ENCODE measurements at places on chromosomes 3 and 15. TPM values are rescaled to one million over a fixed set of nuclear protein-coding genes. Genes with fewer than 3 reads are reported as not detected.

GRCh38 chr3:157865352-157866000, 240.7 kb downstream of the SHOX2 start:
- no peak overlapping the region for H3K4me3 ChIP-seq
- H3K27ac ChIP-seq, result no peak overlapping the region
- no peaks in the 10 kb centered on the region for H3K4me1 ChIP-seq
- no peaks in the 10 kb centered on the region for H3K27me3 ChIP-seq
- no peaks in the 10 kb centered on the region for H3K36me3 ChIP-seq

Gene ADGRG7
- polyA plus RNA-seq, result 48.4 TPM

DNA sequence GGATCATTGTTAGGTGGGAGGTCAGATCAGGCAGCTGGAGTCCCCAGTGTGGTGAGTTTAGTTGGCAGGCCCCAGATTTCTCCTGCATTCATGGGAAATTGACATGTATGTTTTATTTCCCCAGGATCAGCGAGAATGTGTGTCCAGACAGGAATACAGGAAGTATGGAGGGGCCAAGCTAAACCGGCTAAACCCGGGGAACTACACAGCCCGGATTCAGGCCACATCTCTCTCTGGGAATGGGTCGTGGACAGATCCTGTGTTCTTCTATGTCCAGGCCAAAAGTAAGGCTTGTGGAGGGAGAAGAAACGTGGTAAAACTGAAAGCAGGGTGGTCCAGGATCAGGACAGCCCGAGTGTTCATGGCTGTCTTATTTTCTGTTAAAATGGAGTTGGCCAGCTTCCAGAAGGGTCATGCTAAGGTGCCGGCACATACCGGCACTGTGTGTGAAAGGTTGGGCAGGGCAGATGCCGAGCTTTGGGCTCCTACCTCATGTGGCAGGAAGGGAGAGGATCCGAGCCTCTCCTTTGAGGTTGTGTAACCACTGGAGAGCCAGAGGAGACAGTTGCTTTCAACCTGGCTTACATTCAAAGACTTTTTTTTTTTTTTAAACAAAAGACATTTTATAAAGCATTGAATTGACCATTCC, 83.1 kb downstream of the PGPEP1L start:
- no peaks in the 10 kb centered on the region for H3K4me1 ChIP-seq
- no peak overlapping the region for H3K4me3 ChIP-seq
- no peak for DNase-seq
- H3K36me3 ChIP-seq, result peaks cover 6% of the 10 kb centered on the region
- H3K27ac ChIP-seq, result no peak overlapping the region
- no peaks in the 10 kb centered on the region for H3K27me3 ChIP-seq

DNA sequence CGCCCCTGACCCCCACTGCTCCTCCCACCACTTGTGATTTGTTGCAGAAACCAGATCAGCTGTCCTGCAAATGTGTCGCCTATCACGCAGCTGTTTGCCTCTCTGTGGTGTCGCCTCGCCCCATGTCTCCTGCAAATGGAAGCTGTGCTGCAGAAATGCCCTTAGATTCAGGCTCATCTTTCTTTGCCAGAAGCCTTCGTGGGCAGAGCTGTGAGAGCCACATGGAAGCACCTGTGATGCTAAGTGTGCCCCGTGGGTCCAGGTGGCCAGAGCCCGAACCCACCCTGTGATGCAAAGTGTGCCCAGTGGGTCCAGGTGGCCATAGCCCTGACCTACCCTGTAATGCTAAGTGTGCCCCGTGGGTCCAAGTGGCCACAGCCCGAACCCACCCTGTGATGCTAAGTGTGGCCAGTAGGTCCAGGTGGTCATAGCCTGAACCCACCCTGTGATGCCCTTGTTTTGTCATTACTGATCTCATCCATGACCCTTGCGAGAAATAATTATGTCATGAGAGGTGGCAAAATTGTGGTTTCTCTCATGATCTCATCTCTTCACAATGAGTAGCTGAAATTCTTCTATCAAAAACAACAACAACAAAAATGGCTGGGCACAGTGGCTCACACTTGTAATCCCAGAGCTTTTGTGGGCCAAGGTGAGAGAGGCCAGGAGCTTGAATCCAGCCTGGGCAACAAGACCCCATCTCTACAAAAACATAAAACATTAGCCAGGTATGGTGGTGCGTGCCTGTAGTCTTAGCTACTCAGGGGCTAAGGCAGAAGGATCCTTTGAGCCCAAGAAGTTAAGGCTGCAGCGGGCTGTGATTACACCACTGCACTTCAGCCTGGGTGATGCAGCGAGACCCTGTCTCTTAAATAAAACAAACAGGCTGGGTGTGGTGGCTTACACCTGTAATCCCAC, 187.4 kb downstream of the GOLGA6L6 start:
- H3K4me3 ChIP-seq, result no peak overlapping the region
- H3K4me1 ChIP-seq, result no peaks in the 10 kb centered on the region
- no peaks in the 10 kb centered on the region for H3K36me3 ChIP-seq
- no peak for DNase-seq

GRCh38 chr3:67245545-67245944, 247.4 kb downstream of the KBTBD8 start:
- H3K4me3 ChIP-seq, result no peak overlapping the region
- no peaks in the 10 kb centered on the region for H3K4me1 ChIP-seq
- H3K36me3 ChIP-seq, result no peaks in the 10 kb centered on the region

DNA sequence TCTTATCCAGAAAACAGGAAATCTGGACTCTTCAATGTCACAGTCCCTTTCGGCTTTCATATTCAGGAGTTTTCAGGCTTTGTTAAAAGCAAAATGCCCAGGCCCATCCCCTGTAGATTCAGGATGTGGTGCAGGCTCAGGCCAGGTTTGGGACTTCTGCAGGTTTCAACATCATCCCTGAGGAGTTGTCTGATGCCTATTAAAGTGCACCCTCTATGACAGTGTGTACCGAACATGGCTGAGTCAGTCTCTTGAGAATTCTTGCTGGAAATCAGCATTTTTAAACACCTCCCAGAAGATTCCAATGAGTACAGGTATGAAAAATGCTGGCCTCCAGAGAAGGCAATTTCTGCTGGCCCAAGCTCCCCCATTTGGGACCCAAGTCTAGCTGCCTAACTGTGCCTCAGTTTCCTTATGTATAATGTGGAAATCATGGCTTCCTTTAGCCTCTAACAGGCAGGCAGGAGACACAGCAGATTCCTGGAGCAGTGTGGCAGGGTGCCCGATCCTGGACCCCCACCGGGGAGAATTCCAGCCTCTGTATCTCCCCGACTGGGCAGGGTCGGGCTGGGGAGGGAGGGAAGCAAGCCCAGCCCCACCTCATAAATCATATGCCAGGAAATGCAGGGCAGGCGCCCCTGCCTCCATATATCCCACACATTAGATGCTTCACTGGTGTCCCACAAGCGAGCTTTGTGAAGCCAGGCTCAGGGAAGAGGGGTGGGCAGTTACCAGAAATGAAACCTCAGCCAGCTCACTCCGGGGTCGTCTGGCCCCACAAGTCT, 44.4 kb upstream of the SLC6A11 start:
- H3K36me3 ChIP-seq, result no peaks in the 10 kb centered on the region
- H3K27me3 ChIP-seq, result no peaks in the 10 kb centered on the region
- H3K4me3 ChIP-seq, result no peak overlapping the region
- no peak for DNase-seq
- H3K27ac ChIP-seq, result no peak overlapping the region

DNA sequence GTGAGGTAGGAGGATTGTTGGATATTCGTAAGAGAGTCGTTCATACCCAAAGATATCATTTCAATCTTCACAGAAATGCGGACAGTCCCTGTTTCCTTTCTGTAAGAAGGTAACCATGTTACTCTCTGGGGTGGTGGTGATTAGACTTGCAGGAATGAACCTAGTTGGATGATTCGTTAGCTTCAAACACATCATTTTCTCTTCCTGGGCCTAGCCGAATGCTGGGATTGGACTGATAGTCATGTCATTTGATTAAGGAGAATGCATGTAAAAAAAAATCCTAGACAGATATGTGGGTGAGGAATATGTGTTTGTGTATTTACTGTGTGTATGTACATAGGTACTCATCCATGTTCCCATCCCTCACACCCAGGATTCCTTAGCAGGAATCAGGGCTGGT, 12.4 kb downstream of the SLCO3A1 start:
- DNase-seq, result no peak
- no peaks in the 10 kb centered on the region for H3K27me3 ChIP-seq

DNA sequence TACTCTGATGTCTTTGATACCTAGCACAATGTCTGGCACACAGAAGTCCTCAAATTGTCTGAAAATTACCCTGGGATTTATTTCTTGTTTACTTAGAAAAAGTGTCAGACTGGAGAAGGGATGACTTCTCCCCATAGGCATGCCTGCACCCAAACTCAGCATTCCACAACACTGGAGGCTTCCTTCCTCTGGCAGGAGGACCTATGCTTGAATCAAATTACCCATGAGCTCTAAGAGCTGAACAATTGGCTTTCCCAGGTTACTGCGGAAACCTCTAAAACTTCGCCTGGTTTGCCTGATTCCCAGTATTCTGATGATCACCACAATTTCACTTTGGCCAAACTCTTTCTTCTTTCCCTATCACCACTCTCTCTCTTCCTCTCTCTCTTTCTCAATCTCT, 217.4 kb downstream of the DIPK2A start:
- DNase-seq, result no peak
- no peaks in the 10 kb centered on the region for H3K27me3 ChIP-seq
- no peak overlapping the region for H3K27ac ChIP-seq
- no peaks in the 10 kb centered on the region for H3K4me1 ChIP-seq

GRCh38 chr3:41125258-41125657, 74.0 kb upstream of the CTNNB1 start:
- no peak for DNase-seq
- H3K36me3 ChIP-seq, result no peaks in the 10 kb centered on the region
- no peaks in the 10 kb centered on the region for H3K27me3 ChIP-seq
- H3K4me1 ChIP-seq, result no peaks in the 10 kb centered on the region

Gene SSUH2
- 15.8 TPM for polyA plus RNA-seq

GRCh38 chr15:34239151-34239808, 14.5 kb downstream of the EMC4 start:
- H3K4me1 ChIP-seq, result no peaks in the 10 kb centered on the region
- no peak overlapping the region for H3K4me3 ChIP-seq
- no peak overlapping the region for H3K27ac ChIP-seq

DNA sequence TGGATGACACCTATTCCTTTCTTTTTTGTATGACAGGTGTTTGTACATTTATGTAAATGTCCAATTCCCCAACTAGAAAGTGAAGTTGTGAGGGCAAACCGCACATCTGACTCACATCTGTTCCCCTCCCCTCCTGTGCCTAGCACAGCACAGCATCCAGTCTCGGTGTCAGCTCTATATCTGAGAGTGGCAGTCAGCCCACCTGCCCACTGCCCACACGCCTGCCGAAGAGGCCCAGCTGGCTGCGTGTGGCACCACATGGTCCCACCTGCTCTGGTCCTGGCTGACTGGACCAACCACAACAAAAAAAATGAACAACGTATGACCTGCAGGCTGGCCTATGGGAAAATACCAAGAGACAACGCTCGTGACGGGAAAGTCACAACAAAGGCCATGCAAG, 62.8 kb downstream of the XXYLT1 start:
- no peak overlapping the region for H3K4me3 ChIP-seq
- DNase-seq, result no peak
- no peaks in the 10 kb centered on the region for H3K27me3 ChIP-seq
- H3K27ac ChIP-seq, result no peak overlapping the region
- no peaks in the 10 kb centered on the region for H3K36me3 ChIP-seq
- peaks cover 8% of the 10 kb centered on the region for H3K4me1 ChIP-seq

Gene DPPA2
- polyA plus RNA-seq, result not detected

DNA sequence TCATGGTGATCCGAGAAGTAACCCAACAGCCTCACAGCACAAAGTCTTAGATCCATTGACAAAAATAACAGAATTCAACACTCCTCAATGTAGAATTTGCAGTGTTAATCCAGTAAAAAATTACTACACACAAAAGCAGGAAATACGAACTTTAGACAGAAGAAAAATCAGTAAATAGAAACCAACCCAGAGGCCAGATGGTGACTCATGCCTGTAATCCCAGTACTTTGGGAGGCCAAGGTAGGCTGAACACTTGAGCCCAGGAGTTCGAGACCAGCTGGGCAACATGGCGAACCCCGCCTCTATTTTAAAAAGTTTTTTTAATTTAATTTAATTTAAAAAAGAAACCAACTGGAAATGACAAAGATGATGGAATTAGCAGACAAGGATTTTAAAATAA, 36.1 kb downstream of the SELENOT start:
- no peaks in the 10 kb centered on the region for H3K4me1 ChIP-seq
- H3K27me3 ChIP-seq, result no peaks in the 10 kb centered on the region
- DNase-seq, result peak; percentile 3

Gene GPD1L
- polyA plus RNA-seq, result 15.0 TPM

GRCh38 chr3:106209482-106209881, 340.7 kb upstream of the CBLB start:
- H3K4me1 ChIP-seq, result peaks cover 3% of the 10 kb centered on the region
- no peaks in the 10 kb centered on the region for H3K27me3 ChIP-seq
- no peaks in the 10 kb centered on the region for H3K36me3 ChIP-seq
- no peak overlapping the region for H3K4me3 ChIP-seq
- no peak for DNase-seq

DNA sequence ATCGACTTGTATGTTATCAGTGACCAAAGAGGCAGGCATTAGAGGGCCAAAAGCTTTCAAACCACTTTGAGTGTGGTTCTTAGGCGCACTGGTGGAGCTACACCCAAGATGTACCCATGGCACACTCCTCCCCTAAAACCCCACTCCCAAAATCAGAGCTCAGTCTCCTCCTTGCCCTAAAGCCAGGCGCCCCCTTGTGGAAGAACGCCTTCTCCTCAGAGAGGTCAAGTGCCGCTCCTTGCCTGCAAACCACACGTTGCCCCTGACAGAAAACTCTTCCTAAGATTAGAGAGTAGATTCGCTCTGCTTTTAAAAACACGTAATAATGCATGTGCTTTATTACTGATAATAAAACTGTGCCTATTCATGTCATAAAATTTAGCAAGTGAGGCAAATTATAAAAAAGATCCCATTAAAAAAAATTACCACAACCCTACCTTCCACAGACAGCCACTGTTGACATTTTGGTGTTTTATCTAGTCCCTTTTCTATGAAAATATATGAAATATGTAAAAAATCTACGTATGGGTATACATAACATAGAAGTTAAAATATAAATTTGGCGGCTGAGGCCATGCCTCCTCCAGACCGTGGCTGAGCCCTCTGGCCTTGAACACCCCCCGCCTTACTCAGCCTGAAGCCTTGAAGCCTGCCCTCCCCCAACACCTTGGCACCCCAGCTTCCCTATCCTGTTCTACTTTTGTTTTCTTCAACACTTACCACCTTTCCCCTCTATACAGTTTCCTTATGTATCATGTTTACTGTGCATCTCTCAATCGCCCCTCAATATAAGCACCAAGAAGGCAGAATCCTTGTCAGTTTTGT, 33.5 kb downstream of the BCL2L10 start:
- H3K27ac ChIP-seq, result no peak overlapping the region
- no peak overlapping the region for H3K4me3 ChIP-seq
- H3K27me3 ChIP-seq, result no peaks in the 10 kb centered on the region

GRCh38 chr3:138445236-138445635, 10.8 kb downstream of the ESYT3 start:
- H3K4me1 ChIP-seq, result peaks cover 14% of the 10 kb centered on the region
- H3K4me3 ChIP-seq, result no peak overlapping the region
- DNase-seq, result no peak
- H3K36me3 ChIP-seq, result peaks cover 3% of the 10 kb centered on the region

Gene HMCES
- polyA plus RNA-seq, result 34.9 TPM
